Stimulated activated CD4-positive, alpha-beta T cell treated with anti-CD3 and anti-CD28 coated beads, Interleukin-1b, Interleukin-23, amount 100 ng/mL, for 24 hours (primary cell): ENCODE measurements at places on chromosomes 5 and 9.

DNA sequence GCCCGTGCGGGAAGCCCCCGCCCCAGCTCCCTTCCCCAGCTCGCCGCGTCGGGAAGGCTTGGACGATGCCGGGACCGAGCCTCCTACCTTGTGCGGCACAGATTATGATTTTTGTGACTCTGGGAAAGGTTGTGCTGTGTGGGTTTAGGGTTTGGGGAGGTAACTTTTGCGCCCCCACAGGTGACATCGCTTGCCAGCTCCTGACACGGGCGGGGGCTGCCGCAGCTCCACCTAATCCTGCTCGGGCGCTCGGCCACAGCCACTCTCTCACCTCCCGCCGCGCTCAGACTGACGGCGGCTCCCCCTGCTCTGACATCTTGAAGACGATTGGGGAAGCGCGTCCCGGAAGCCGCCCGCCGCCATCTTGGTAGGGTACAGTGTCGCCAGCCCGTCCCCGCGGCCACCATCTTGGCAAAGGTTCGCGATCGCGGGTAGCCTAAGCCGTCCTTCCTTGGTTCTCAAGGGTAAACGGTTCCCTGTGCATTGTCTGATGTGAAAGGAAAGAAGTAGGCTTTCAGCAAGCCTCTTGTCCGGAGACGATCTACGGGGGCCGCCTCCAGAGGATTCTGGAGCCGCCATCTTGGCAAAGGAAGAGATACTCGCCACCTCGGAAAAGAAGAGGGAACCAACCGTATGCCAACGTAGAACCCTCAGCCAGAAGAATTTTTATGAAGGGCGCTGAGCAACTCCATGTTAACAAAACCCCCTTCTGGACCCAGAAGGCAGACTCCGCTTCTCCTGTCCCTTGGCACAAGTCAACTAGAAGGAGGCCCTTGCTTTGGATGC, 1.8 kb upstream of the NR3C1 start:
- peak; percentile 77 for DNase-seq

- DNase-seq: no peak
Measured at GRCh38 chr5:136137497-136138220, 5.0 kb downstream of the SMAD5 start.

- DNase-seq: no peak
Measured at GRCh38 chr5:139700711-139701055, 52.5 kb downstream of the CXXC5 start.

GRCh38 chr5:7396713-7397454, 946 bp downstream of the ADCY2 start:
- DNase-seq: no peak

- no peak for DNase-seq
Measured at GRCh38 chr5:82295144-82295543, 17.0 kb upstream of the RPS23 start.

DNA sequence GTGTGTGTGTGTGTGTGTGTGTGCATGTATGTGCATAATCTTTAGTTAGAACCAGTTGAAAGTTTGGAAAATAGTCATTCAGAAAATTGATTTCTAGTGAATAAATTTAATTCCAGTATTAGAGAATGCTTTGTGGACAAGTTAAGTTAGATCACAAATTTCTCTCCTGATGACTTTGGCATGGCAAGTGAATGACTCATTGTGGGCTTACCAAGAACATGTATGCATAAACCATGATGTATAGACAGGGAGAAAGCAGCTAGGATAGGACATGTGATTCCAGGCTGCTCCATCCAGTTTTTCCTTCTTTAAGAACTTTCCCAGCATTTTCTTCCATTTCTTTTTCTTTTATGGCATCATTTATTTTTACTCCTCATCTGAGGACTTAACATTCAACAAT, 85.7 kb upstream of the SGCD start:
- DNase-seq: no peak
